ENCODE measurements at places on chromosomes 7 and 10. TPM values are rescaled to one million over a fixed set of nuclear protein-coding genes. Genes with fewer than 3 reads are reported as not detected.

OR2A5 gene
- total RNA-seq: 0.44 TPM

GRCh38 chr7:130154501-130155317 lies 50.5 kb downstream of the TMEM209 start:
- no peak for DNase-seq

- no peak for DNase-seq
Observed at GRCh38 chr10:43857931-43858315, 209.2 kb upstream of the ZNF32 start.

PSD gene
- total RNA-seq: 13.1 TPM

- DNase-seq: no peak
Observed at GRCh38 chr10:119479532-119479931, 63.0 kb downstream of the RGS10 start.

NAT16 gene
- total RNA-seq: not detected
